Left cardiac atrium (tissue), 4 donors: ENCODE measurements at places on chromosomes 4 and X. TPM values are rescaled to one million over a fixed set of nuclear protein-coding genes. Genes with fewer than 3 reads are reported as not detected.

Gene CLDN22
- not detected for total RNA-seq

Gene CFAP47
- not detected for total RNA-seq

Gene ANXA10
- total RNA-seq: not detected

Gene FANCB
- 1.4 TPM for total RNA-seq

Gene FGB
- total RNA-seq: 0.32 TPM

Gene CT47A1
- not detected for total RNA-seq

Gene EMCN
- 31.7 TPM for total RNA-seq

Gene GPAT3
- total RNA-seq: 34.0 TPM

Gene SCML2
- 1.5 TPM for total RNA-seq

Gene MSANTD1
- total RNA-seq: 0.41 TPM

Gene NPNT
- total RNA-seq: 3.9 TPM

Gene IL1RAPL1
- 1.7 TPM for total RNA-seq

Gene SLC4A4
- 18.6 TPM for total RNA-seq

Gene UGT2B11
- not detected for total RNA-seq

Gene SOD3
- total RNA-seq: 120 TPM

Gene SPRY1
- total RNA-seq: 59.6 TPM

Gene TLL1
- 2.9 TPM for total RNA-seq

Gene SLC16A2
- 12.3 TPM for total RNA-seq

Gene TMEM271
- total RNA-seq: not detected

Gene REPS2
- 13.7 TPM for total RNA-seq

Gene BEND4
- 0.03 TPM for total RNA-seq

Gene FAM149A
- total RNA-seq: 13.1 TPM

Gene FAT1
- total RNA-seq: 67.8 TPM

Gene MXRA5
- 5.3 TPM for total RNA-seq

Gene RAB9B
- 21.4 TPM for total RNA-seq

Gene PPEF2
- not detected for total RNA-seq

Gene ASB11
- 61.6 TPM for total RNA-seq

Gene ANKRD50
- 6.8 TPM for total RNA-seq

Gene WDR19
- total RNA-seq: 11.6 TPM

Gene WDFY3
- total RNA-seq: 45.5 TPM

Gene AR
- 9.4 TPM for total RNA-seq

Gene ITM2A
- 106 TPM for total RNA-seq

Gene ATP5ME
- 770 TPM for total RNA-seq

Gene FAAH2
- 0.41 TPM for total RNA-seq

Gene VEGFD
- 2.5 TPM for total RNA-seq

Gene TMEM128
- 13.5 TPM for total RNA-seq
